Foreskin fibroblast (primary cell): ENCODE measurements at places on chromosomes 5 and 9.

- no peak for DNase-seq
These were observed 398.4 kb downstream of the MED10 start for GRCh38 chr5:5979761-5980537.

DNA sequence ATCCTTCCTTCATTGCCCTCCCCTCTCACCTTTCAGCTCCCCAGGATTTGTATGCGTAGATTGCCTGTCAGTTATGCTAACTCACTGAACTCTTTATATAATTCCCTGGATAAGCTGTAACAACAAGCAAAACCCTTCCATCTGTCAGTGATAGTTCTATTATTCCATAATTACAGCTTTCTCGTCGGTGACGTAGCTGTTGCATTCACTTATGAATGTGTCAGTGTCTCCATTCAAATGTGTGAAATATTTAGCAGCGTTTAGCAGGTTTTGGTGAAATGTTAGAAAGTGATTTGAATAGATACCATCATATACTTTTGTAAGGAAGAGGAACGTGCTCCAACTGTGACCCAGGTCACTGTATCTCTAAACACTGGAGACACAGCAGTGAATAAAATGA is 45.2 kb downstream of the PIP5K1B start:
- DNase-seq = no peak

DNA sequence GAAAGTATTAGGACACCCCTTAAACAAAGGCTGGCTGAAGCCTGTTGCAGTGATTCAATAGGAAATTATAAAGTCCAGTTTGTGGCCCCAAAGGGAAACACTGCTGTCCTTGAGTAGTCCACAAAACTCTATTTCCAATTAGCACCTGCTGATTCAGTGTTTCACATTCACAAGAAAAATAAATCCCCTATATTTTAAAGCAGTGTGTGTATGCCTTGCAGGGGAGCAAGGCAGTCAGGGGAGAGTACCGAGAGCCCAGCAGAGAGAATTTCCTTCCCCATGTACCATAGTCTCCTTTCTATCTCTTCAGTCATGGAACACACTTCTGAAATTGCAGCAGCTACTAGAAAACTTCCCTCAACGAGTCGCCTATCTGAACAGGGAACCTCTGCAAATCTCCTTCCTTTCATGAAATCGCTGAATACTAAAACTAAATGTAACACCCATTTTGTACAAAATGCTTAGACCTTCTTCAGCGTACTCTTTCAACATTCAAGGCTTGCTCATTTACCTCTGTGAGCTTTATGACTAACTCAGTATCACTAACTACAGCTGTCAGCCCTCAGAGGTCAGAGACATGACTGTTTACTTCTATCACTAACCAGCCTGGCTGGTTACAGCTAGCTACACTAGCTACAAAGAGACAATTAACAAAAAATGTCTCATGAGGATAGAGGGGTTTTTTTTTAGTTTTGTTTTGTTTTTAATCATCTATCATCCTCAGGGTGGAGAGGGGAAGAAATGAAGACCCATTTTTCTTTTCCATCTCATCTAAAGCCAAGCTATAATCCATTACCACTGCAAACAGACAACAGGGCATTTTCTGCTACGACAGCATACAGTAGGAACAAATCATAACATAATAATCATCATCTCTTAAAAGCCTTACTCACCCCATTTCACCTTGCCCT is 188.7 kb downstream of the EBF1 start:
- DNase-seq = peak; percentile 55

GRCh38 chr5:93382188-93382825 is 198.7 kb downstream of the NR2F1-AS1 start:
- no peak for DNase-seq

- no peak for DNase-seq
These were observed 16.1 kb downstream of the RORB start for GRCh38 chr9:74513221-74513620.

DNA sequence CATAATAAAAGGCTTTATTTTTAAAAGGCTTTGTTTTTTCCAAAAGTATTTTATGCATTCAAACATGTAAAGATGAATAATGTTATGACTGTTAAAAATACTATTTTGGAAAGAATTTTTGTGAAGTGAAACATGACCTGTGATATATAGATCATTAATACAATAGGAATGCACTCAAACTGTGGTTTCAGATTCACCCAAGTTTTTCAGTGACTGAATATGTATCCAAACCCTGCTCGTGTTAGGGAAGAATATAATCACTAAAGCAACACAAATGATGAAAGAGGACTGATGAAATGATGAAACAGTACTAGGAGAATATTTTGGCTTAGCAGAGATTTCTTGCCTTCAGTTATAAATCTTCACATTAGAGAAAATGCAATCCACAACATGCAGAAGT is 278.0 kb downstream of the ADAMTS6 start:
- peak; percentile 93 for DNase-seq

DNA sequence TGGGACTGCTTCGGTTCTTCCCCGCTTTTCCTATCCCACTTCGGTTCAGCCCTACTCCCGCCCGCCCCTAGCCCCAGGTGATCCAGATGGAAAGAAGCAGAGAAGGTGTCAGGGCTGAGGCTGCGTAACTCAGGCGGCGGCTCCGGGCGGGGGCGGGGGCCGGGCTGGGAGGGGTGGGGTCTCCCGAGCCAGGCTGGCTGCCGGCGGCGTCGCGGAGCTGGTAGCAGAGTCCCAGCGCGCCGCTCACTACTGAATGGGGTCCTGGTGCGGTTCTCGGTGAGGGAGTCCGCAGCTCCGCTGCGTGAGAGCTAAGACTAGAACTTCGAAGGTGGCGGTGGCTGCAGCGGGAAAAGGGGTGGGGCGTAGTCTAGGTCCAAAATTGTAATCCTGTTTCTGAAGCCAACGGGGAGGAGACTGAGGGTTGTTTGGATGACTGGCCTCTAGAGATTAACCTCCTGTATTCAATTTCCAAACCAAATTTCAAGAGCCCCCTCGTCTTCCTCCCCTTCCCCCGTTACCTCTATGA is 1.4 kb downstream of the PRR16 start:
- DNase-seq = peak; percentile 88

DNA sequence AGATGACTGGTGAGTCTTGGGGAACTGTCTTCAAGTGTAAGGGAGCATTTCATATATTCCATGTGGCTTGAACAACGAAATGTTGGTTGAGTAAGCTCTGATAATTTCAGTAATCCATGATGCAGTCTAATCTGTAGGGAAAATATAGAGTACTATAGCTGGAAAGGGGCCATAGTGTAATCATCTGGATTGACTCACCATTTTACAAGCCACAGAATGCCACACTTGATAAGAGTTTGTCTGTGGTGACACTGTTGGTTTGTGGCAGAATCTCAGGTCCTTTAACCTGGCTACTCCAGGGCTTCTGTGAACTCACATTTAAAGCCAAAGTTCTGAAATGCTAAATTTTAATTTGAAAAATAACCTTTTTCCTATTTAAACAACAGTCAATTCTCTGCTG is 16.3 kb upstream of the MAML1 start:
- peak; percentile 16 for DNase-seq

DNA sequence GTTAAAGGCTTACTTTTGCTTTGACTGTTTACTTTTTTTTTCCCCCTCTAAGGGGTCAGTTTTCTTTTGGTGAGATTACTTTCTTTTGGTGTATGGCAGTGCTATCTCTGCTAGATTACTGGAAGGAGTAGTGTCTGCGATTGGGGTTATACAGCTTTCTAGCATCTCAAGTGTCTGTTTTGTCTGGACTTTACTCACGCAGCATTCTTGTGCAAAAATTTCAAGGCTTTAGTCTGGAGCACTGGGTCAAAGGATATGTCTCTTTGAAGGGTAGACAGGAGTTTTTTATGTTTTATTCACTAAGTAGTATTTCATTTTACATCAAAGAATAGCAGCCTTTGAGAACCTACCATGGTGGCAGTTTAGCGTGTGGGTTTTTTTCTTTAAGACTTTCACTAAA is 52.6 kb downstream of the NDUFS4 start:
- DNase-seq = no peak
